RPMI8226 (cell line): ENCODE measurements at places on chromosomes 6 and 20.

GRCh38 chr6:33123181-33123580 lies 47.4 kb downstream of the HLA-DPB1 start:
- no peak for DNase-seq

GRCh38 chr20:29878281-29878741 lies 1379.2 kb upstream of the DEFB115 start:
- peak; percentile 76 for DNase-seq

DNA sequence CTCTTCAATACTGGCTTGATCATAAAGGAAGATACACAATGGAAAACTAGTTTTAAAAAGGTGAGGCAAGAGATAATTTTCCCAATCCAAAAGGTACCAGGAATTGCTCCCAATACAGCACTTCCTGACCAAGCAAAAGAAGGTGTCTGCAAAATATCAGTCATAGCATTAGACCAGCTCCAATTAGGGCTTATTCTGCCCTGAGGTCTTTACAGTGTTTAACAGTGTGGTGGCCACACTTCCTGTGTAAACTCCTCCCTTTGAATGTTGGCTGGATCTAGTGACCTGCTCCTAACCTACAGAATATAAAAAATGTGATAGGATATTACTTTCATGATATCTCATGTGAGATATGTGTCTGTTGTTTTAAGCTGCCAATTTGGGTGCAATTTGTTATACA lies 57.1 kb upstream of the BTN3A2 start:
- no peak for DNase-seq

GRCh38 chr20:12575352-12576095 lies 433.2 kb upstream of the SPTLC3 start:
- DNase-seq: peak; percentile 50

GRCh38 chr6:121652223-121652622 lies 216.8 kb downstream of the GJA1 start:
- DNase-seq: no peak

DNA sequence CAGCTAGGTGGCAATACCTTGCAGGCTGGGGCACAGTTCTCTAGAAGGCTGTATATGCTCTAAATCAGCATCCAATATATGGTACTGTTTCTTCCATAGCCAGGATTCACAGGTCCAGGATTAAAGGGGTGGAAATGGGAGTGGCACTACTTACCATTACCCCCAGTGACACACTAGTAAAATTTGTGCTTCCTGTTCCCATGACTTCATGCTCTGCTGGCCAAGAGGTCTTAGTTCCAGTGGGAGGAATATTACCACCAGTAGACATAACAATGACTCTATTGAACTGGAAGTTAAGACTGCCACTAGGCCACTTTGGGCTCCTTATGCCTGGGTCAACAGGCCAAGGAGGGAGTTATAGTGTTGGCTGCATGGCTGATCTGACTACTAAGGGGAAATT lies 174.3 kb upstream of the TNFAIP3 start:
- no peak for DNase-seq

DNA sequence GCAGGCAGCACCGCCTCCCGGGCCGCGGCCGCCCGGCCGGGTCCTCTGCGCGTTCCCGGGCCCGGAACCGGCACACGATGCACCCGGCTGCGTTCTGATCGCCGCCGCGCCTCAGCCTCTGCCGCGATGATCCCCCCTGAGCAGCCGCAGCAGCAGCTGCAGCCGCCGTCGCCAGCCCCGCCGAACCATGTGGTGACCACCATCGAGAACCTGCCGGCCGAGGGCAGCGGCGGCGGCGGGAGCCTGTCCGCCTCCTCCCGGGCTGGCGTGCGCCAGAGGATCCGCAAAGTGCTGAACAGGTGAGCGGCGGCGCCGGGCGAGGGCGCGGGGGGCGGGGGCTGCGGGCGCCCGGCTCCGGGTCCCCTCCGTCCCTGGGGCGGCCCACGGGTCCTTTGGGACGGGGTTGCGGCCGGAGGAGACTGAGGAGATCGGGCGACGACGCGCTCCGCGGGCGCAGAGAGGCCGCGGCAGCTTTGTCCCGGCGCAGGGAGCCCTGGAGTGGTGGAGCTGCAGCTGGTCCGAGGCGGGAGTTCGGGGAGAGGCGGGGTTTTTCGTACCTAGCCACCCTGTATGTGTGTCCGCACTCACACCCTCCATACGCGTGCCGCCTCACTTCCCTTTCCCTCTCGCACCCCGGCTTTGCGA lies 659 bp downstream of the SLC35F1 start:
- no peak for DNase-seq

GRCh38 chr6:23377830-23378229 lies 748.2 kb upstream of the NRSN1 start:
- no peak for DNase-seq

- peak; percentile 18 for DNase-seq
Observed at GRCh38 chr20:43727980-43728590, 1.3 kb upstream of the GTSF1L start.

DNA sequence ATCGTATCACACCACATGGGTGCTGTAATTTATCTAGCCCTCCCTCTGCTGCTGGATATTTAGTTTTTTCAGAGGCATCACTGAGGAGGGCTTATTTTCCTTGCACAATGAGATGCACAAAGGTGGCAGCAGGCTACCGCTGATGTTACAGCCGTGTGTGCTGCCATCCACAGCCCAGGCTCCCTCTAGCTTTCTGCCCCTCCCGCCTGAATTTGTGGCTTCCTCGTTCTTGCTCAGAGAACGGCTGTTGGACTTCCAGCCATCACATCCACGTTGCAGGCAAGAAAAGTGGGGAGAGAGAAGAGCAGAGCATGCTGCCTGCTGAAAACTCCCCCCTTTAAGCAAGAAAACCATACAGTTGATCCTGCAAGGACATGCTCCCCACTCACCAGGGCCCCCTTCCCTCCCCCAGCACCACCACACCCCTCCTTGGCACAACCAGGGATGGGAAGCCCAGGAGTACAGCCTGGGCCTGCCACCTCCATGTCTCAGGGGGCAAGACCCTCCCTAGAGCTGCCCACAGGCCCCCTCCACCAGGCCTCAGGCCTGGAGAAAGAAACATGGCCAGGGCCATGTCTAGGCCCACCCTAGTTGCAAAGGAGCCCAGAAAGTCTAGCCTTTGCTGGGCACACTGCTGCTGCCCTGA lies 102.6 kb downstream of the MRPL14 start:
- DNase-seq: peak; percentile 20

DNA sequence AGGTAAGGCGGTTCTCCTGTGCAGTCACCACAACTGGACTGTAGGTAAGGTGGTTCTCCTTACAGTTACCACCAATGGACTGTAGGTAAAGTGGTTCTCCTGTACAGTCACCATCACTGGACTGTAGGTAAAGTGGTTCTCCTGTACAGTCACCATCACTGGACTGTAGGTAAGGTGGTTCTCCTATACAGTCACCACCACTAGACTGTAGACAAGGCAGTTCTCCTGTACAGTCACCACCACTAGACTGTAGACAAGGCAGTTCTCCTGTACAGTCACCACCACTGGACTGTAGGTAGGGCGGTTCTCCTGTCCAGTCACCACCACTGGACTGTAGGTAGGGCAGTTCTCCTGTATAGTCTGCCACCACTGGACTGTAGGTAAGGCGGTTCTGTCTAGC lies 212.3 kb downstream of the TFAP2A start:
- no peak for DNase-seq

GRCh38 chr20:44115762-44116644 lies 71.0 kb downstream of the JPH2 start:
- no peak for DNase-seq

GRCh38 chr6:43733471-43734293 lies 36.3 kb upstream of the VEGFA start:
- DNase-seq: no peak

DNA sequence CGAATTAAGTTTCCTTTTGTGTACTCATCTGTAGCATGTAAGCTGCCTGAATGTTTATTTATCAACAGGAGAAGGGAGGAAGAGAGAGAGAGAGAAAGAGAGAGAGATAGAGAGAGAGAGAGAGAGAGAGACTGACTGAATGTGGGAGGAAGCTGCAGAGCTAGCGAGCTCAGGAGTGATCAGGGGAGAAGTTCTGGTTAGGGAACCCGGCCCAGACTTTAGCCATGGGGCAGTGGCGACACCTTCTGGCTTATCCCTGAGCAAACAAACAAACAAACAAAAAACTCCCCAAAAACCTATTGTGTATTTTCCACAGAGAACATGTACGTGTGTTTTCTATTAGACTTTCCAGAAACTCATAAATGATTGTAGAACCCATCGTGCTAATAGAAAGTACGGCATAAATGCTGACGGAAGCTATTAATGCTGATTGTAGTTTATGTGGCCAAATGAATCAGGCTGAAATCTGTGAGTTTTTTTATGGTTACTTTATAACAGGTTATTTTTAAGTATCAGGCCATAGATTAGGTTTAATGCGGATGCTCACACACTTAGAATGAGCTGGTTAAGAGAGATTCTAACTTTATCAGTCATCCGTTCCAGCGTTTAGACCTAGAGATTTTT lies 92.8 kb downstream of the CLIC5 start:
- peak; percentile 51 for DNase-seq

DNA sequence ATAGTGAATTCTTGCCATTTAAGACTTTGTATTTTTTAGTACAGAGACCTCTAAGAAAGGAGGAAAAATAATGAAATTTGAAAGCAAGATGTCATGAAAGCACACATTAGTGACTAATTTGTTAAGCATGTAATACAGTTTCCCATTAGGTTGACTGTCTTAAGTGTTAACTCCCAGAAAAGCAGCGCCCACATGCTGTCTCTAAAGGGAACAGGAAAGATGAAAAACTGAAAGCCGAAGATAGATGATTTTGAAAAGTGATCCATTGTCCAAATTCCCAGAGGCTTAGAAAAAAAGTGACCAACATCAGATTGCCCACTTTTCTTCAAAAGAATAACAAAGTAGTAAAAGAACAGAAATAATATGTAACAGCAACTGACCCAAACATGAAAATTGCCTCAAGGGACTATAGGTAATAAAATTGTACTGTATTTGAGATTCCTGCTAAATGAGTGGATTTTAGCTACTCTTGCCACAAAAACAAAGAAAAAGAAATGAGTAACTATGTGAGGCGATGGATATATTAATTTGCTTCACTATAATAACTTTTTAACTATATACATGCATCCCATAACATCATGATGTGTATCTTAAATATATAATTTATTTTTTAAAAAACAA lies 83.2 kb upstream of the OGFRL1 start:
- no peak for DNase-seq

DNA sequence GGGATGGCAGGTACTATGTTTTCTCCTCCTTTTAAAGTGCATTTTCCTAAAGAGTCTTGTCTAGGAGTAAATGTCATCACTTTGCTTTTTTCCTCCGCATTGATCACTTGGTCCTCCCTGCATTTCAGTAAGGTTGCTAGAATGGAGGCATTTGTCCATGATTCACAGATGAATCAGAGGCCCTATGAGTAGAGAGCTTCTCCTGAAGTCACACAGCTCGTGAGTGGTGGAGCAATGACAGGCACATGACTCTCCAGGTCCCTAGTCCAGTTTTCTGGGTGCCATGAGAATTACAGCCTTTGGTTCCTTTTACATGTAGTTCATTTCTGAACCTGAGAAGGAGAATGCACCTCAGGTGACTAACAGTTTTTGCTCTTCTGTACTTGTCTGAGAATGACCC lies 50.5 kb downstream of the HLA-A start:
- DNase-seq: no peak
